ENCODE measurements at places on chromosomes 12 and 14.

GRCh38 chr14:53128303-53129028, 24.7 kb downstream of the DDHD1 start:
- no peak for DNase-seq

DNA sequence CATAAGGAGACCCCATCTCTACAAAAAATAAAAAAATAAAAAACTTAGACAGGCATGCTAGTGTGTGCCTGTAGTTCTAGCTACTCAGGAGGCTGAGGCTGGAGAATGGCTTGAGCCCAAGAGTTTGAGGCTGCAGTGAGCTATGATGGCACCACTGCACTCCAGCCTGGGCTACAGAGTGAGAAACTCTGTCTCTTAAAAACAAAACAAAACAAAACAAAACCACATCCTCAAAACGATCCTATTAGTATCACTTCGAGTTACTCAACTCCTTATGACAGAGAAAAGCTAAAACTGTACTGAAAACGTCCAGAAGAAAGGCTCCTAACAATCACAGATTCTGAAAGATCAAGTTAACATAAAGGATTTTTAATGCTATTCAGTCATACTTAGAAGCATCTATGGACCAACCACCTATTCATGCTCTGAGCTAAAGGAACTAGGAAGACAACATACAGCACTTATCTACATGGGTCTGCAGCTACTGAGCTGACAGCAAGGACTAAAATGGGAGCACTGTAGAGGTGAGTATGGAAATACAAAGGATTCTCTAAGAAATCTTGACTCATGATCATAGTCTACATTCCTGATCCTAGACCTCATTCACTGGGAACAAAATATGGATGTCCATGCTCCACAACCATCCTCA, 75.3 kb upstream of the DUSP6 start:
- DNase-seq: peak; percentile 35

- DNase-seq: no peak
Measured at GRCh38 chr14:32443890-32444661, 115.0 kb downstream of the AKAP6 start.

DNA sequence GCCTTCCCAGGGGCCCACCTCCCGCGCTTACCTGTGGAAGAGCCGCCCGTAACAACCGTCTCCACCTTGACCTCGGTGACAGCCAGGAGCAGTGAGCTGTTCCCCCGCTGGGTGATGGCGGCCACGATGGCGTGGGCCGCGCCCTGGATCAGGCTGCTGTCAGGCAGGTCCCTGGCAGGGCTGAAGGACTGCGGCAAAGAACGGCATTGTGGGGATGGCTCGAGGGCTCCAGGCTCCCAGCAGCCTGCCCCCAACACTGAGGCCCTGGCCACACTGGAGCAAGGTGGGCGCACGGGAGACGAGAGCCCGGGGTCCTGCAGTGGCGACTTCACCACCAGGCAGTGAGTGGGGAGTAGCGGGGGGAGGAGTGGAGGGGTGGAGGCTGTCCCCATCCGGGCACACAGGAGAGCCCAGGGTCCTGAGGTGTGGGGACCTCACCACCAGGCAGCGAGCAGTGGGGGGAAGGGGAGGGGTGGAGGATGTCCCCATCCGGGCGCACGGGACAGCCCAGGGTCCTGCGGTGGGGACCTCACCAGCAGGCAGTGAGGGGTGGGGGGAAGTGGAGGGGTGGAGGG, 25.0 kb downstream of the JAG2 start:
- no peak for DNase-seq

GRCh38 chr14:53055003-53055402, 98.1 kb downstream of the DDHD1 start:
- DNase-seq: peak; percentile 62

GRCh38 chr12:29546000-29546399, 48.5 kb upstream of the OVCH1 start:
- DNase-seq: no peak

- no peak for DNase-seq
Measured at GRCh38 chr12:19712041-19712440, 272.7 kb downstream of the AEBP2 start.

DNA sequence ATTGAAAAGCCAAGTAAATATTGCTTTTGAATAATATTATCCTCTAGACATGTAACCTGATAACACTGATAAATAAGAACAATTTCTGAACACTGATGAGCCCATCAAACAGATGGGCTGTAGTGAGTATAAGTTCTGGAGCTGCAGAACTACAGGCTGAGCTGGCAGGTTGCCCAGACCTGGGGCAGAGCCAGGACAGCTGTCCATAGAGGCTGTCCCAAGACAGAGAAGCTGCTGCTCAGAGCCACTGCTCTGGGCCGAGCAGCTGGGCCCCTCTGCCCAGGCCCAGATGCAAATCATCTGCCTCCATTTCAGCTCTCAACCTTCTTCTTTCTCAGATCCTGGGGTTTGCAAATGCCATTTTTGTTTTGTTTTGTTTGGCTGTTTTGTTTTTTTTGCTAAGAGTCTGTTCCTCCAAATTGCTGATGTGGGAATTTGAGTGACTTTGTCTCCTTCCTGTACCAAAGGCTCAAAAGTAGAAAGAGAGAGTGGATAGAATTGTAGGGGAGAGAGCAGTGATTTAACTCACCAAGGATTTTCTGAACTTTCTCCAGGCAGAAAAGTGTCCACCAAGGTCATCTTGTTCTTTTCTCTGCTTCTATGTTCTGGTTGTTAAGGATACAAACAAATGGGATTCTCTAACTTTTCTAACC, 4.0 kb upstream of the TESPA1 start:
- DNase-seq: no peak

GRCh38 chr12:127393896-127394295, 873.1 kb upstream of the TMEM132C start:
- DNase-seq: no peak

DNA sequence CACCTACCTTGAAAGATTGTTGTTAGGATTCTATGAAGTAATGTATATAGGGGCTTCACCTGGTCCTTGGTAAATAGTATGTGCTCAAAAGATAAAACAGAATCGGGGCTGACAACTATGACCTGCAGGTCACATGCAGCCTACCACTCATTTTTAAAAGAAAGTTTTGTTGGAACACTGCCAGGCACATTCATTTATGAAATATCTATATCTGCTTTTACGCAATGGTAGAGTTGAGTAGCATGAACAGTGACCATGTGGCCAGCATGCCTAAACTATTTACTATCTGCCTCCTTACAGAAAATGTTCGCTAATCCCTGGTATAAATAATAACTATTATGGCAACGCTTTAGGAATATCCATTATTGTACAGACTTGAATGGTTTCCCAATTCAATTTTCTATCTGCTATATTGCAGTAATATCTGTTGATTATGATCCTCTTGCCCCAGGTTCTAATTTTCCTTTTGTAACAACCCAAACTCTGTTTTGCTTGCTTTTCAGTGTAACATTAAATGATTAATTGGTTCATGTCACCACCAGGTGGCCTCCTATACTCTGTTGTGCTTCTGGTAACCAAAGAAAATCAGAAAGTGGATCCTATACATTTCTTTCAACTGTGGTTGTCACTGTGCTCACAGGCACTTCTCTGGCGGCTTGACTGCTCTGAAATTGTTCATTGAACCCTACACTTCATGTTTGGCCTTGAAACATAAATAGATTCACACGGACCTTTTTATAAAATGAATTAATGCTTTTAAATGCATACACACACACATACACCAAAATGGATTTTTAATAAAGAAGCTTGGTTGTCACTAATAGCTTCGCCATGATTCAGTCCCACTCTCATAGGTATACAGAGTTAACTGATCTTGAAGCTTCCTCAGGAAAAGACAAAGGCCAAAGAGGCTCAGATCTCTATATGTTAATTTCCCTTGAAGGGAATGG, 227.7 kb upstream of the NPAS3 start:
- no peak for DNase-seq

- DNase-seq: no peak
Measured at GRCh38 chr12:74449872-74450271, 87.8 kb upstream of the ATXN7L3B start.

GRCh38 chr14:72164420-72165228, 232.4 kb downstream of the RGS6 start:
- no peak for DNase-seq

GRCh38 chr14:38044710-38045109, 163.0 kb upstream of the SSTR1 start:
- no peak for DNase-seq

- DNase-seq: no peak
Measured at GRCh38 chr12:54622463-54623183, 12.1 kb downstream of the LACRT start.

DNA sequence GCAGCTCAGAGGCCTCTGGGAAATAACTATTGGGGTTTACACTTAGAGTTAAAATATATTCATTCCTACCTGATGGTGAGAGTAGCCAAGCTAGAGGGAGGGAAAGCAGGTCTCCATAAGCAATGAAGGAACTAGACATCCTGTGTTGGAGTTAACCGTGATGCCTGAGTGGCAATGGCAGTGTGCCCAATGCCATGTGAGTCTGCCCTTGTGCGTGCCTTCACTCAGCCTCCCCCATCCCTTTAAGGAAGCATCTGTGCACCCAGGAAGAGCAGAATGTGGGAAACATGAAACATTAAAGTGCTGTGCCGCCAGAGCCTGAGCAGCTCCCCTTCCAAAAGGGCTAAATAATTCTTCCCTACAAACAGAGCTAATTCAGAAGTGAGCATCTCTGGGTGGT, 76.3 kb downstream of the COX16 start:
- no peak for DNase-seq

DNA sequence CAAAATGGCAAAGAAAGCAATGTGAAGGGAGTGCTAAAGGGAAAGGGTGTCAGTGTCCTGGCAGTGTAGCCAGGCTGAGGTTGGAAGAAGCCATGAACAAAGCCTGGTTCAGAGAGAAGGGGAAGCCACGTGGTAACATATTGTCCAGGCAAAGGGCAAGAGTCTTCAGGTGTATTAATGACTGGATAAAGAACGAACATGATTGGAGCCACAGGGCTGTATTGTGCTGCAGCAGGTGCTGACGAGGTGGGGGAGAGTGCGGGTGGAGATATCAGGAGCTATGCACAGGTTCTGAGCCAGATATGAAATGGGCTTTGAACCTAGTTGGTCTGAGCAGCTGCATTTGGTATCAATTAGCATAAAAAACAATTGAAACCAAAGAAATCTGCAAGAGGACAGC, 18.6 kb upstream of the EMP1 start:
- DNase-seq: no peak

GRCh38 chr12:111570084-111570961, 28.8 kb downstream of the ATXN2 start:
- DNase-seq: no peak

GRCh38 chr12:92025462-92026207, 120.0 kb downstream of the BTG1 start:
- no peak for DNase-seq

GRCh38 chr14:25371068-25371467, 321.1 kb upstream of the STXBP6 start:
- no peak for DNase-seq

DNA sequence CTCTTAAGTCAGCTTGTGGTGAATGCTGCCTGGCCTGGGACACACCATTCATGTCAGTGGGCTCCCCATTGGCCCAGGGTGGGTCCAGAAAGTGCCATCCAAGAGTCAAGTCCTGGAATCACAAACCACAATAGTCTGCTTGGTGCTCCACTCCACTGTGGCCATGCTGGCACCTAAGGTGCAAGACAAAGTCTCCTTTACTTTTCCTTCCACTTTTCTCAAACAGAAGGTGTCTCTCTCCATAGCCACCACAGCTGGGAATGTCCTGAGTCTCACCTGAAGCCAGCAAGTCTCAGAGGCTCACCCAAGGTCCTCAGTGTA, 9.0 kb downstream of the RDH16 start:
- DNase-seq: no peak

- no peak for DNase-seq
Measured at GRCh38 chr12:88623777-88624548, 43.7 kb upstream of the KITLG start.

DNA sequence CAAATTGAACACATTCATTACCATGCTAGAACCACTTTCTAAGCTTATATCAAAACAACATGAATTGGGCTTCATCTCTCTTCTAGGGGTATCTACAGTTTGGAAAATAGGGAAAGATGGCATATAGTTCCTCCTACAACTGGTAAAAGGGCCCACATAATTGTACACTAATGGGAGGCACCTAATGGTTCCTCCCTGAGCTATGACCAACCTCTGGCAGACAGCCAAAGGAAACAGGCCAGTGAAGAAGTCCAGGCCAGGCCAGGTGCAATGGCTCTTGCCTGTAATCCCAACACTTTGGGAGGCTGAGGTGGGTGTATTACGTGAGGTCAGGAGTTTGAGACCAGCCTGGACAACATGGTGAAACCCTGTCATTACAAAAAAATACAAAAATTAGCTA, 23.2 kb upstream of the APOF start:
- no peak for DNase-seq

DNA sequence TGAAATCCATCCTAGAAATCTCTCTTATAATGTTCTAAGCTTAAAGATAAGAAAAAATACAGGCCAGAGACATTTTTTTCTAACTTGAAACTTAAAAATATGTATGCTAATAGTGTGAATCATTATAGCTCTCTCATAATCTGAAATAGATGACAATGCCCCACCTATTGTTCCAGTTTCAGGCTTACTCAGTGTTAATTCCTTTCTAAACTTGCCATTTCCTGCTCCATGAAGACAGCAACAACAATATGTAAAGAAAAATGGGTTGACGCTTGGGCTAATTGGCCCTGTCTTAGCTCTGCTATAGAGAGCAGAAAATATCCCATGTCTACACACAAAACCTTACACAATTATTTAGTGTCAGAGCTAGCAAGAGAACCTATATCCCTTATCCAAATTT, 37.1 kb downstream of the LMO3 start:
- no peak for DNase-seq

- DNase-seq: no peak
Measured at GRCh38 chr14:29810682-29811081, 117.0 kb downstream of the PRKD1 start.

- DNase-seq: peak; percentile 62
Measured at GRCh38 chr14:77026930-77027537, 1.5 kb downstream of the IRF2BPL start.

DNA sequence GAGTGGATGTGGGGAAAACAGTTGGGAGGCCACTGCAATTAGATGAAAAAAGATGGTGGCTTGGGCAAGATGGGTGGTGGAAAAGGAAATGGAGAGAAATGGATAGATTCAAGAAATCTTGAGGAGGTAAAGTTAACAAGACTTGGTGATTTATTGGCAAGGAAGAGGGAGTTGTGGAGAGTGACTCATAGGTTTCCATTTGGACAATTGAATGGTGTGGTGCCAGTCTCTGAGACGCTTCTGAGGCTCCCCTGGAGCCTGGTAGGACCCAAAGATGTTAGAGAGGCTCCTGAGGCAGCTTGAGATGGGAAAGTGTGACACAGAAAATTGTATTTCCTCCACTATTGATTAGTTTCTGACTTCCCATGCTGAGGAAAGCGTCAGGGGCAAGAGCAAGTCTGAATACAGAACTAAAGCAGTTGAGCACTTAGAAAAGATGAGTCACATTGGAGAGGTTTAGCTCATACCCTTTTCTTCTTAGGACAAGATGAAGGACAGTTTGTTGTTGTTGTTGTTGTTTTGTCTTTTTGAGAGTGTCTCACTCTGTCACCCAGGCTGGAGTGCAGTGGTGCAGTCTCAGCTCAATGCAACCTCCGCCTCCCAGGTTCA, 4.5 kb downstream of the PRPF40B start:
- no peak for DNase-seq

- DNase-seq: no peak
Measured at GRCh38 chr14:68544081-68544892, 248.6 kb downstream of the ZFP36L1 start.

GRCh38 chr12:85325442-85325841, 45.4 kb downstream of the ALX1 start:
- DNase-seq: no peak

GRCh38 chr14:101234999-101235334, 326.3 kb upstream of the DIO3 start:
- no peak for DNase-seq

All from CD4-positive, alpha-beta T cell treated with Interleukin-17A for 1 hour (primary cell).